Stimulated activated CD4-positive, alpha-beta T cell treated with anti-CD3 and anti-CD28 coated beads, Interleukin-2, amount 100 ng/mL, for 24 hours (primary cell): ENCODE measurements at places on chromosomes 3 and 15.
A peak's percentile ranks its signal among the peaks of the same experiment; 100 is the strongest.

DNA sequence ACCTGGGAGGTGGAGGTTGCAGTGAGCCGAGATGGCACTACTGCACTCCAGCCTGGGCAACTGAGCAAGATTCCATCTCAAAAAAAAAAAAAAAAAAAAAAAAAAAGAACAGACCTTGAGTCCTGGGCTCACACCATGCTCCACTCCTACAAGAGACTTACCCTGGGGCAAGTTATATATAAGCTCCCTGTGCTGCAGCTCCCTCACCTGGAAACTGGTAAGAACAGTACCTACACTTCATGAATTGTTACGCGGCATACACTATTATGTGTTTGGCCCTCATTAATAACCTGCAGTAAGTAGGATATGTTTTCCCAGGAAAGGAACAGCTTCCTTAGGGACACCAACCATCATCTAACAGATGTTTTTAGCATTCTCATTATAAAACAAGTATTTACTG is 119.6 kb downstream of the FMN1 start:
- no peak for DNase-seq

DNA sequence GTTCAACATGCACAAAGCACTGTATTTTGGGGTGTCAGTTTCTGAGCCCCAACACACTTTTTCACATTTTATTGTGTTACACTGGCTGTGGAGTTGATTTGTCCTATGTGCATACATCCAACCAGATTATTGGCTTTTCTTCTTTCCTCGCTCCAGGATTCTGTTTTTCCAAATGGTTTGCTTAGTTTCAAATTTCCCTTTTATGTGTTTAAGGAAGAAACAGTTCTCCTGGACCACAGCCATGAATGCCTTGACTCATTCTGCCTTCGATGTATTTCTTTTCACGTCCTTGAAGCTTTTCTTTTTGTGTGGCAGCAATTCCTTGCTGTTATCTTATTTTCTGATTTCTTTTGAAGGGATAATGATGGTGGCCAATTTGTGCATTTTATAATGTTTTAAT is 53.8 kb downstream of the CACNA2D3 start:
- no peak for DNase-seq

- DNase-seq, result no peak
Measured at GRCh38 chr3:57980416-57980815, 27.8 kb upstream of the FLNB start.

DNA sequence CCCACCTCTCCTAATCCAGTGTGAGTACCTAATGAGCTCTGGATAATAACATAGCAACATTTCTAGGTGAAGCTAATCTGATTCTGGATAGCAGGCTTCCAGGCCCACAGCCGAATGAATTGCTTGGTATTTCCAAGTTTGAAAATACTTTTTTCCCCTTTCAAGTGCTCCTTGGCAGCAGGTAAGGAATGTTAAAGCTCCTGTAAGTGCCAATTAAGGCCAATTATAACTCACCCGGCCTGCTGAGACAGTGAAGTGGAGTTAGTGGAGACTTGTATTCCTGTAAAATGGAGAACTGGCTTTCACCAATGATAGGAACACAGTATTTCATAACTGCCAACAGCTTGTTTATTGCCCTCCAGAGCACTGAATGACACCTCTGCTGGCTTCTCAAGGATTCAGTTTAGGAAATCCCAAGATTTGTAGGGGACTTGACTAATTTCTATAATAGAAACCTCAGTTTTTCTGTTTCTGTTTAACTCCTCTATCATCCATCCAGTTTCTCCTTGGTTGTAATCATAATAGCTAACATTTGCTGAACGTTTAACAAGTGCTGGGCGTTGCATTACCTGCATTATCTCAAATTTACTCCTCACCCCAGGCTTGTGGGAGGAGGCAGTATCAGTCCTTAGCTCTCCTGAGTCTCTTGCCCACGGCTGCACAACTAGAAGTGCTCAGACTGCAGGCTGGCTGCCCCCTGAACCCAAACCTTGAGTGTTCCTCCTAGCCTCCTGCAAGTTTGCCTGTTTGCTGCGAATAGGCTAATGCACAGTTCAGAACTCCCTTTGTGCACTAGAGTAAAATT is 52.7 kb upstream of the SCAANT1 start:
- DNase-seq, result no peak

DNA sequence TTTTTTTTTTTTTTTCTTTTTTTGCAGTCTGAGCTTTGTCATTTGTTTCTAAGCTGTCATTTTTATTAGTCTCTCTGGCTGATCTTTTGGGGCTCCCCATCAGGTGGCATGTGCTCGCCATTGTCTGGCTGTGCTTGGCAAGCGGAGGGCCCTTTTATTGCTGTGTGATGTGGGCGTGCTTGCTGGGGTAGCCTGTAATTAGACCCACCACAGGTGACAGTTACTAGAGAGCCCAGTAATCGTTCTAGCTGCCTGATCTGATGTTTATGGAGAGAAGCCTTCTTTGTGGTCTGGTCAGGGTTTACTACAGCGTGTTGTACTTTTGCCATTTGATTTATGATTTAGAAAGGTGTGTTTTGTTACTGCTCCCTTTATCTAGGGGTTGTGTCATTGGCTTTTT is 179.9 kb downstream of the MCTP2 start:
- DNase-seq, result no peak

DNA sequence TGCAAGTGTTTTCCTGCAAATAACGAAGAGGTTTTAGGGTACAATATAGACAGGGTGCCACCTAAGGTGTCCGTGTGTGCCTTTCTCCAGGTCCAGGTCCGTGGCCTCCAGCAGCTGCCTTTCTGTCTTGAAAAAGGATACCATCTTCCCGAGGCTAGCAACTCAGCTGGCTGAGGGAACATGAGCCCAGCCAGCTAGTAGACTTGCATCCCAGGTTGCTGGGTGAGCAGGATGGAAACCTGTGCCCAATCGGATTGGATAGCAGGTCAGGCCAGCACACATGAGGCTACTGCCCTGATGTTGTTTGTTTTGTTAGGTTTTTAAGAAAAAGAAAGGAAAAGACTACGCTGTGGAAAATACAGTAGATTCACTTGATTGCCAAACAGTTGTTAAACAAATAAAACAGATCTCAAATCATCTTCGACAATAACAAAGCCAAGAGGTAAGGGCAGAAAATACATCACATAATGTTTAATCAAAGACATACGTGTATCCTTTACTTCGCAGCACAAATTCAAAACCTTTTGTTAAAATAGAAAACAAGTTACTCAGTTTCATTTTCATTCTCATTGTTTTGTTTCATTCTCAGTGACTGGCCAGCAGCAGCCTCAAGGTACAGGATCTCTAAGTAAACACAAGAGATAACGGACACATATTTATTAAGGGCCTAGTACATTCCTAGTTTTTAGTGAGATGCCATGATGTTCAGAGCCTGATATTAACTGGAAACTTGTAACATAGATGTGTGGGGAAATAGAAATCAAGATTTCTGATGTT is 661.2 kb upstream of the NR2F2 start:
- no peak for DNase-seq

DNA sequence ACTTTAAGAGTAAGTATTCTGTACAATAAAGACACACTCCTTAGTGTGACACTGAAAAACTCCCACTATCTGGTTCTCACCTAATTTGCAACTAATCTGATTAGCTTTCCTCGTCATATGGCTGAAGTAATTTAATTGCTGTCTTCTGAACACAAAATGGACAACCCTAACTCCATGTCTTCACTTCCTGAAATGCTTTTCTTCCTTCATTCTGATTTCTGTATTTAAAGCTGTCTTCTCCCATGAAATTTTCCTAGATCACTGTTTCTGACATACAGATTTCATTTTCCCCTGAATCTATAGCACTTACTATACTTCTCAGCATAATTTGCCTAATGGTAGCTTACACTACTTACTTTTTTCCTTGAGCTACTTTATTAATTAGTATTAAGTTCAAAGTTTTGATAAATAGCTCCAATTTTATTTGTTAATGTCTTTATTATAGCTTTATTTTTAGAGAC is 6.3 kb downstream of the CCPG1 start:
- DNase-seq, result no peak

- no peak for DNase-seq
Measured at GRCh38 chr3:105674437-105675065, 194.3 kb downstream of the CBLB start.

DNA sequence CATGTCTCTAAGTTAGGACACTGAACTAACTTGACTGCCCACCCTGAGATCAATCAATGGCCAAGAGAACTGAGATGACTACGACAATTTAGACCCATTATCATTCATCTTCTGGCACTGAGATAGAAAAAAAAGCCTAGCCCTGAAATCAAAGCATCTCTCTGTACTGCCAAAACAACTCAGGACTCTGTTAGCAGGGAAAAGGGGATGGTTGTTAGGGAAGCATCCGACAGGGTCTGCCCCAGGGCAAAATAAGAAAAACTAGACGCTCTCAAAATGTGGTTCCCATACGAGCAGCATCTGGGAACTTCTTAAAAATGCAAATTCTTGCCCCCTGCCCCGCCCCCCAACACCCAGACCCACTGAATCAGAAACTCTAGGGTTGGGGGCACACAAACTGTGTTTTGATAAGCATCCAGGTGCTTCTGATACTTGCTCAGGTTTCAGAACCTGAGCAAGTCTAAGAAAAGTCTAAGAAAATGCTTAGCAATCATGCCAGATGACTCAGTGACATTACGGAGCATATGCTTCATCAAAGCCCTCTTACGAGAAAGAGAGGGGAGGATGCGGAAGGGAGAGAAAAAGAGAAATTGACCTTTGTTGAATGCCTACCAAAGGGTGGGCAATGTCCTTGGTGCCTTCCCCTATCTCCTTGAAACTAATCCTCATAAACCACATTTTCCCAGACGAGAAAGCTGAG is 172.8 kb upstream of the HES1 start:
- DNase-seq, result peak; percentile 18

GRCh38 chr3:85041001-85041400 is 82.2 kb downstream of the CADM2 start:
- DNase-seq, result no peak

GRCh38 chr3:50128001-50128400 is 27.1 kb upstream of the SEMA3F start:
- no peak for DNase-seq

DNA sequence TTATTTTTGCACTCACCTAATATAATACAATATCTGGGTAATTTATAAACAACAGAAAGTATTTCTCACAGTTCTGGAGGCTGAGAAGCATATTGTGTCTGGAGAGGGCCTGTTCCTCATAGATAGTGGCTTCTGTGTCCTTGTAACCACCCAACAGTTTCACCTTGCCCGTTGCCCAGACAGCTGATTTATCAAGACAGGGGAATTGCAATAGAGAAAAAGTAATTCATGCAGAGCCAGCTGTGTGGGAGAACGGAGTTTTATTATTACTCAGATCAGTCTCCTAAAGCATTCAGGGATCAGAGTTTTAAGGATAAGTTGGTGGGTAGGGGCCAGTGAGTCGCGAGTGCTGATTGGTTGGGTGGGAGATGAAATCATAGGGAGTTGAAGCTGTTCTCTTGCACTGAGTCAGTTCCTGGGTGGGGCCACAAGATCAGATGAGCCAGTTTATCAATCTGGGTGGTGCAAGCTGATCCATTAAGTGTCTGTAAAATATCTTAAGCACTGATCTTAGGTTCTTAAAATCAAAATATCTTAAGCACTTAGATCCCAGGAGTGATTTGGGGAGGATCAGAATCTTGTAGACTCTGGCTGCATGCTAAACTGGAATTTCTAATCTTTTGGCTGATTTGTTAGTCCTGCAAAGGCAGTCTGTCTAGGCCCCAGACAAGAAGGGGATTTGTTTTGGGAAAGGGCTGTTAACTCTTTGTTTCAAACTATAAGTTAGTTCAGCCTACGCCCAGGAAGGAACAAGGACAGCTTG is 33.9 kb upstream of the C15orf39 start:
- DNase-seq, result peak; percentile 26

- DNase-seq, result no peak
Measured at GRCh38 chr3:76585794-76586392, 454.0 kb upstream of the ROBO2 start.

DNA sequence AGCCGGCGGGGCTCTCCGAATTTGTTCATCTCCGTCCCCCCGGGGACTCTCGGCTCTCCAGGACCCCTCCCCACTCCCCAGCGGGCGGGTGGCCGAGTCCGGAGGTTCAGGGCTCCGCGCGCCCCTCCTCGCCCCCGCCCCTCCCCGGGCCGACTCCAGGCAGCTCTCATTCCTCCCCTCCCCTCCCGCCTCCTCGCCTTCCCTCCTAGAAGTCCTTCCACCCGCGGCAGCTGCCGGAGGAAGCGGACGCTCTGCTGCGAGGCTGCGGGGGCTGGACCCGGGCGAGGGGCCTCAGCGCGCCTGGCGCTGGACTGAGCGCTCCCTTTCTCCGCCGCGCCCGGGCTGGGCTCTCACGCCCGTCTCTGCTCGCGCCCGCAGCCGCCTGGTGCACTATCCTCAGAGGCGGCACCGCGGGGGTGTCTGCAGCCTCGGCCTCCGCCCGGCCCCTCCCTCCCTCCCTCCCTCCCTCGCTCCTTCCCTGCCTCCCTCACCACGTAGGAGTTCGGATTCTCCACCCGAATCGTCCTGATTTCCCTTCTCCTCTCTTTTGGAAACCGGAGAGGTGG is at the start of gene ROBO2:
Gene ROBO2, plus strand, starts transcription at position 494 of the 566 bp plus-strand sequence. CDS start 687 bp downstream, outside the sequence.
- DNase-seq, result no peak

- DNase-seq, result no peak
Measured at GRCh38 chr15:89330119-89330518, 4.5 kb downstream of the POLG start.

- DNase-seq, result no peak
Measured at GRCh38 chr15:40756938-40757337, 1.9 kb upstream of the RMDN3 start.

DNA sequence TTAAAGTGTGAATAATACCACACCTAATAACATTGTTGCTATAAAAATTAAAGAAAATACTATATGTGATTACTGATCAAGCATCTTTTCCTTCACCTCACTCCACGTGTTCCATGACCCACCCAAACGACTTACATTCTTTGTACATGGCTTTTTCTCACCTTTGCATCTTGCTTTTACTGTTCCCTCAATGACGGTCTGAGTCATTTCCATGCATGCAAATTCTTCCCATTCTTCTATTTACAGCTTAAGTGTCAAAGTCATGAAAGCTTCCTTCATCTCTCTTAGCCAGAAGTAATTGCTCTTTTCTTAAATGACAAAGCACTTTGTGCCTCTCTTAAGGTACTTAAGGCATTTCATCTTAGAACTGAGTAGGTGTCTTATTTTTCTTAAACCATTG is 64.0 kb downstream of the GREM1 start:
- no peak for DNase-seq

- no peak for DNase-seq
Measured at GRCh38 chr3:133987136-133987535, 42.6 kb downstream of the SLCO2A1 start.

DNA sequence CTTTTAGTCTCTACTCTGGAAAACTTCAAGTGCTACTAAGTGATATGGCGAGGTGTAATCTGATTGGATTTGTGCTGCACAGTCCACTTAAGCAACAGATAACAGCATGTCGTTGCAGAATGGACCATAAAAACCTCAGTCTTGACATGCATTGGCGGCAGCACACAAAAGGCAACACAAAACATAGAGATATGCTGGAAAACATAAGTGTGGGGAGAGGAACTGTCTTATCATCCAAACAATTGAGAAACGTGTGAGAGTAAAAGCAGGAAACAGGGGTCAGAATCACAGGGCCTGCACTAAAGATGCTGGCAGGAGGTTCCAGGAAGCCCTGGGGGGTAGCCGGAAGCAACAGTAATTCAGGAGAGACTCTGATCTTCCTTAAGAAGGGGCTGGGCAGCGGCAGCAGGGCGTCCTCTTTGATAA is 82.1 kb downstream of the CGNL1 start:
- no peak for DNase-seq
